HS-27A (cell line): ENCODE measurements at places on chromosomes 6 and 20.

DNA sequence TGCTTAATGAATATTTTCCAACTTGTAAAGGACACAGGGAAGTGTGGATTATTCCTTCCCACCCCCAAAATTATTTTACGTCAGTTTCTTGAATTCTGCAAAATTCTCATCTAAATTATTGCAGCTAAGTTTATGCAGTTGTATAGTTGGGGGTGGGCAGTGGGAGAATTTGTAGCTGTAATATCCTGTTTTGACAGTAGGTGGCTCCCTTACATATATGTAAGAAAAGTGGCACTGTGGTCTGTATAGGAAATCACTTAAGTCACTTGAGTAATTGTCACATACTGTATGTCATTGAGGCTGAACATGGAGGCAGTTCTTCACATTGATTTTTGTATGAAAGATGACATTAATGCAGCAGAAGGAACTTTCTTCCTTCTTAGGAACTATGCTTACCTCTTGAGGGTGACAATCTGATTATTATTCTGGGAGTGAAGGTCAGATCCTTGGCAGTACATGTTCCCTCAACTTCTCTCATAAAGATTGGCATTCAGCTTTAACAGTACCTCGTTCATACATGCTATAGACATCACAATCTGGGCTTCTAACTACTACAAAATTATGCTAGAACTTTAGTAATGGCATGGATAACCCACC lies 14.6 kb upstream of the CFAP206 start:
- no peak for DNase-seq

DNA sequence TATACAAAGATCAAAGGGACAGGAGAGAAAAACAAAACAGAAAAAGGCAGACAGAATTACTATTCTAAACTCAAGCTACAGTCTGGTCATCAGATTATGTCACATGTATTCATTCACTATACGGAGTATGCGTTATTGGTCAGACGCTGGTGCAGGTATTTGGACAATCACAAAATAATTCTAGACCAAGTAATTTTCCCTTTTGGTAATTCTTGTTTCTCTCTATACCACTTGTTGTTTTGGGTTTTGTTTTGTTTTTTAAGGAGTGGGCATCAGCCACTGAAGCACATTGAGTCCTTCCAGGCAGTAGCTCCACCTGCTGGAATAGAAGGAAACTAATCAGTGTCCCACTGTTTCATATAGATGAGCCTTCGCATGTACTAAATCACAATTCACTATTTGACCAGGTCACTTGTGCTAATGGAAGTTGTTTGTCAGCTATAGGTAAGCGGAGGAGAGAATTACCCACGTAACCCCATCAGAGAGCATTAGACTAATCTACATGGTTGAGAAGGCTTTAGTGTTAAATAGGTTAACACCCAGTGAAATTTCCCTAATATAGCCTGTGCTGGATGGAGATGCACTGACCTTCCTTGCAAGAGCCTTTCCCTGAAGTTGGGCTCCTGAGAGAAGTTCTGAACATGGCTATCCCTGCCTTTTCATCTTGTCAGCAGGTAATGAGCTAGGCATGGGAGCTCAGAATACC lies 77.9 kb downstream of the TNFAIP3 start:
- peak; percentile 27 for DNase-seq

DNA sequence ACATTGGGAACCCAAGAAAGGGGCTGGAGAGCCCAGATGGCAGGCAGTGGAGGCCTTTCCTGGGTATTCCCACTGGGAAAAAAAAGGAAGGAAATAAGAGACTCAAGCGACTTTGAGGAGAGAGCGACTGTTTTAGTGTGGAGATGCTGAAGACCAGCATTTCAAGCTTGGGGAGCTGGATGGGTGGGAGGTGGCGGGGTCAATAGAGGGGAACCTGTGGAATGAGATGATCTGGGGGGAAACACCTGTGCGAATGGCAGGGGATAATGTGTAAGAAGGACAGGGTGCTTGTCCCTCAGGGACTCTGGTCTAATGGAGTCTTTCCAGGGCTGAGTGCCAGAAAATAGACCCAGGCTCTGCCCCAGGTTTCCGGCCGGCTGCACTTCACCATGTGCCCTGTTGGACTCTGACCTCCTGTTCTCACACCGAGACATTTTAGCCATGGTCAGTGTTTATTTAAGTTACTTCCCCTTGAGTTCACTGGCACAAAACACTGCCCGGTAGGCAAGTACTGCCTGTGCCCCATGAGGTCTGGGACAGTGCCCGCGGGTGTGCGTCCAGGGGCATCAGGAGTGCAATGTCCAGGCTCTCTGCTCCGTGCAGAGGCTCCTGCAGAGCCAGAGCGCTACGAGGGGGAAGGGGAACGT lies 50.4 kb upstream of the NKX2-2 start:
- no peak for DNase-seq

- no peak for DNase-seq
These were observed 26.9 kb upstream of the GOPC start for GRCh38 chr6:117629119-117629660.

- DNase-seq = peak; percentile 14
These were observed 780 bp upstream of the TAF4 start for GRCh38 chr20:62066339-62066982.

DNA sequence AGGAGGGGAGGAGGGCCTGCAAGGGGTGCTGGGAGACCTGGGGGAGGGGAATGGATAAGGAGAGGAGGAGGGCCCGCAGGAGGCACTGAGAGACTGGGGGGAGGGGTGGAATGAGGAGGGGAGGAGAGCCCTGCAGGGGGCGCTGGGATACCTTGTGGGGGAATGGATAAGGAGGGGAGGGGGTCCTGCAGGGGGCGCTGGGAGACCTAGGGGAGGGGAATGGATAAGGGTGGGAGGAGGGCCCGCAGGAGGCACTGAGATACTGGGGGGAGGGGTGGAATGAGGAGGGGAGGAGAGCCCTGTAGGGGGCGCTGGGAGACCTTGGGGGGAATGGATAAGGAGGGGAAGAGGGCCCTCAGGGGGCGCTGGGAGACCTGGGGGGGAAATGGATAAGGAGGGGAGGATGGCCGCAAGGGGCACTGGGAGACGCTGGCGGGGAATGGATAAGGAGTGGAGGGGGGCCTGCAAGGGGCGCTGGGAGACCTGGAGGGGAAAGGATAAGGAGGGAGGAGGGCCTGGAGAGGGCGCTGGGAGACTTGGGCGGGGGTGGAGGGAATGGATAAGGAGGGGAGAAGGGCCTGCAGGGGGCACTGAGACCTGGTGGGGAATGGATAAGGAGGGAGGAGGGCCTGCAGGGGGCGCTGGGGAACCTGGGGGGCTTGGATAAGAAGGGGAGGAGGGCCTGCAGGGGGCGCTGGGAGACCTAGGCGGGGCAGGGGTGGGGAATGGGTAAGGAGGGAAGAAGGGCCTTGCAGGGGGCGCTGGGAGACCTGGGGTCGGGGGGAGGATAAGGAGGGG lies 1.3 kb upstream of the CTCFL start:
- no peak for DNase-seq

- DNase-seq = no peak
These were observed 147.5 kb downstream of the PHF3 start for GRCh38 chr6:63783096-63783495.

GRCh38 chr6:101663100-101663499 lies 269.6 kb downstream of the GRIK2 start:
- no peak for DNase-seq

- DNase-seq = no peak
These were observed 165.8 kb upstream of the SYNDIG1 start for GRCh38 chr20:24303393-24304170.

- no peak for DNase-seq
These were observed 15.5 kb upstream of the NNAT start for GRCh38 chr20:37505263-37506151.

- DNase-seq = no peak
These were observed 6.9 kb upstream of the CITED2 start for GRCh38 chr6:139381216-139381865.

GRCh38 chr6:123564361-123564760 lies 72.4 kb downstream of the TRDN start:
- no peak for DNase-seq

DNA sequence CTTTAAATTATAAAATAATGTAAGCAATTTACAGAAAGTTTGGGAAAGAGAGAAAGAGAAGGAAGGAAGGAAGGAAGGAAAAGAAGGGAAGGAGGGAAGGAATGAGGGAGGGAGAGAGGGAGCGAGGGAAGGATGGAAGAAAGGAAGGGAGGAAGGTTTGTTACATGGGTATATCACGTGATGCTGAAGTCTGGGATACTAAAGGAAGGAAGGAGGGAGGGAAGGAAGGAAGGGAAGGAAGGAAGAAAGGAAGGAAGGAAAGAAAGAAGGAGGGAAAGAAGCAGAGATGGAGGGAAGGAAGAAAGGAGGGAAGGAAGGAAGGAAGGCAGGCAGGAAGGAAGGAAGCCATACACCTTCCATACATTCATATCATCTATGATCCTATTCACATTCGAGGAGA lies 48.9 kb upstream of the GCM1 start:
- DNase-seq = no peak

DNA sequence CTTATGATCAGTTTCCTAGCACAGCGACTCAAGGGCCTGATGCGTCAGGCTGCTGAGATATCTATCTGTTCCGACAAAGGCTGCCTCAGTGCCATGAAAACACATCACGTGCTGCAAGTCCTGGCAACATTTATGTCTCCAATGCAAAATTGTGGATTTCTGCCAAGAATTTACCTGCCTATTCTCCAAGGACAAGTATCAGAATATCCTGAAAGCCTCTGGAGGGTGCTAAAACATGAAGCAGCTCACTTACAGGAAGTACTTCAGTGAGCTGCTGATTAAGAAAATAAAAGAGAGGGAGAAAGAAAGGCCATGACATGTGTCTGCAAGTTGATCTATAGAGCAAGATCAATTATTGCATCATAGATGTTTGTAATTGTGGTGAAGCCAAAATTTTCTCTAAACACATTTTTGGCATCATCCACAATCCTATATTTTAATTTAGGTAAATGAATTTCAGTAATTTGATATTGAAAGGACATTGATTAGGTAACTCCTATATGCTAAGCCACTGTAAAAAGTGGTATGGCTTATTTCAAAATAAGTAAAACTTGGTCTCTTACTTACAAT lies 25.8 kb upstream of the TPBG start:
- no peak for DNase-seq

DNA sequence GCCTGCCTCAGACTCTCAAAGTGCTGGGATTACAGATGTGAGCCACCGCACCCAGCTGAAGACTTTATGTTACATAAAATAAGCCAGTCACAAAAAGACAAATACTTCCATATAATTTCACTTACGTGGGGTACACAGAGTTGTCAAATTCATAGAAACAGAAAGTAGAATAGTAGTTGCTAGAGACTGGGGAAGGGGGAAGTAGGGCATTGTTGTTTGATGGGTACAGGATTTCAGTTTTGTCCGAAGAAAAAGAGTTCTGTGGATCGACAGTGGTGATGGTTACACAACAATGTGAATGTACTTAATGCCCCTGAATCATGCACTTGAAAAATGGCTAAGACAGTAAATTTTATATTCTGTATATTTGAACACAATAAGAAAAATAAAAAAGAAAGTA lies 41.6 kb upstream of the ANKEF1 start:
- no peak for DNase-seq

- DNase-seq = no peak
These were observed 2.7 kb upstream of the SLC35B2 start for GRCh38 chr6:44260011-44260410.

DNA sequence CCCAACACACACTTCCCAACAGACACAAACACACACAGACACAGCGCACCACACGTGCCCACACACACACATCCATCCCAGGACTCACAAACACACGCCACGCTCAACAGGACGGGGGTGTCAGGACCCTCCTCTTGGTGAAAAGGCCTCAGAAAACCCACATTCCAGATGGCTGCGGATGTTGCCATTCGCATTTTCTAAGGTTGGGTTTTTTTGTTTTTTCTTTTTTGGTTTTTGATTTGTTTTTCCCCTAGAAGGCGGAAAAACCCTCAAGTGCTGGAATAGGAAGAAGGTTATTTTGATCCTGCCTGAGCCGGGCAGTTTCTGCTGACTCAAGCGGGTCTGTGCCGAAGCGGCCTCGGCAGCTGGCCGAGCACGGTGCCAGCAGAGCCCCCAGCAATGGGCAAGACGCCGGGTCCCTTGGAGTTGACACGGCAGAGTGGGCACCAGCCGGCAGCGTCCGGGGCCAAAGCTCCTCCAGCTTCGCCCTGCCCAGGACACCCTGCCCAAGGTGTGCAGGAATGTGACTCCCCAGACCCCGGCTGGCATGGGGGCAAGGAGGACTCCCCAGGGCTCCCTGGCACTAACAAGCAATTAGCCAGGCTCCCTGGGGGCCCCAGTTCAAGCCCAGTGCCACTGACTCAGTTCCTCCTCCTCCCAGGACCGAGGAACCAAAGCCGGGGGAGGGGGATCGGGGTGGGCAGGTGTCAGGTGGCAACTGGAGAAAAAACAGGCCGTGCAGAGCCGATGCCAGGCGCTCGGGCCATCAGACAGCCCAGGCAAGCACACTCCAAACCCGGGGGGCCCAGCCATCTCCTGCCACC lies 40.9 kb upstream of the ZBP1 start:
- DNase-seq = no peak

DNA sequence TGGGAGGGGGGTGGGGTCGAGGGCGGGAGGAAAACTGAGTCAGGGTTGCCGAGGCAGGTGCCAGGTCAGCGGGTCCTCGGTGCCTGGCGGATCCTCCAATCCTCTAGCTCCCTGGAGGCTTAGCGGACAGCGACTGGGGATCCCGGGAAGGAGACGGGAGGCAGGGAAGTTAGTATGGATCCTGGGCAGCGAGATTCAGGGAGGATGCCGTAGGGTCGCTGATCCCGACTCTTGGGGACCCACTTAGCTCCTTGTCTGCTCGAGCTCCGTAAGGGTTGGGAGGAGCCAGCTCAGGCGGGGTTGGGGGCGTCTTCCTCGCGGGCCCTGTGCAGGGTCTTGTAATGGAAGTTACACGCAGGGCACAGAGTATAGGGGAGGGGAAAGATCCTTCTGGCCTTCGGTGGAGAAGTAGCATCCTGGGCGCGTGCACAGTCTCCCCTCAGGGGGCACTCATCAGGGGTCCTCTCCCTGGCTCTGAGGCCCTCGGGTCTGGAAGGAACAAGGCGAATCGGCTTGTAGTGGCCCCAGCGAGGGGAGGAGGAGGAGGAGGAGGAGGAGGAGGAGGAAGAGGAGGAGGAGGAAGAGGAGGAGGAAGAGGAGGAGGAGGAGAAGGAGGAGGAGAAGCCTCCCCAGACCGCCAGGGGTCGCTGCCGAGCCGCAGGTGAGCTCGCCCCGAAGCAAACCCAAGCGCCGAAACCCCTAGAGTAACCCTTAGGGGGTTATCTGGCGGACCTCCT lies 6.4 kb upstream of the SLC12A5 start:
- no peak for DNase-seq

DNA sequence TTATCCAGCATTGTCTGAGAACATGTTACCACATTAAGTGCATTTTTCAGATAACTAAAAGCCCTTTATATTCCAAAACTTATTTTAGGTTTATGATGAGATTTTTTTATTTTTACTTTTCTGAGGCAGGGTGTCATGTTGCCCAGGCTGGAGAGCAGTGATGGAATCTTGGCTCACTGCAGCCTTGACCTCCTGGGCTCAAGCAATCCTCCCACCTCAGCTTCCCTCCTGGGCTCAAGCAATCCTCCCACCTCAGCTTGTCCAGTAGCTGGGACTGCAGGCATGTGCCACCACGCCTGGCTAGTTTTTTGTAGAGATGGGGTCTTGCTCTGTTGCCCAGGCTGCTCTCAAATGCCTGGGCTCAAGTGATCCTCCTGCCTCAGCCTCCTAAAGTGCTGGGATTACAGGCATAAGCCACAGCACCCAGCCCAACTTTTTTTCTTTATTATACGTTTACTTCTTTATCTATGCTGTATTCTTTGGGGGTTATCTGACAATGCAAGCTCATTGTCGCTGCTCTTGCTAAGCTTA lies 6.2 kb downstream of the DYNLT1 start:
- DNase-seq = no peak

GRCh38 chr6:107819217-107819616 lies 4.9 kb downstream of the SCML4 start:
- no peak for DNase-seq
